Transverse colon (tissue), 4 donors: ENCODE measurements at places on chromosomes 7 and 10. TPM values are rescaled to one million over a fixed set of nuclear protein-coding genes. Genes with fewer than 3 reads are reported as not detected.

FAM241B gene
- total RNA-seq = not detected

SCIN gene
- 62.3 TPM for total RNA-seq

CTTNBP2 gene
- total RNA-seq = 2.6 TPM

GTPBP10 gene
- total RNA-seq = 1.5 TPM

PI4K2A gene
- 19.1 TPM for total RNA-seq

CCDC172 gene
- not detected for total RNA-seq

TMEM236 gene
- 79.6 TPM for total RNA-seq
